Fibroblast of the aortic adventitia (primary cell): ENCODE measurements at places on chromosomes 6 and 20. TPM values are rescaled to one million over a fixed set of nuclear protein-coding genes. Genes with fewer than 3 reads are reported as not detected.

- DNase-seq: no peak
Observed at GRCh38 chr6:86856379-86856778, 80.9 kb upstream of the HTR1E start.

- no peak for DNase-seq
Observed at GRCh38 chr6:168583821-168584220, 142.8 kb downstream of the SMOC2 start.

- DNase-seq: peak; percentile 44
Observed at GRCh38 chr6:131669891-131670290, 31.3 kb downstream of the OR2A4 start.

DNA sequence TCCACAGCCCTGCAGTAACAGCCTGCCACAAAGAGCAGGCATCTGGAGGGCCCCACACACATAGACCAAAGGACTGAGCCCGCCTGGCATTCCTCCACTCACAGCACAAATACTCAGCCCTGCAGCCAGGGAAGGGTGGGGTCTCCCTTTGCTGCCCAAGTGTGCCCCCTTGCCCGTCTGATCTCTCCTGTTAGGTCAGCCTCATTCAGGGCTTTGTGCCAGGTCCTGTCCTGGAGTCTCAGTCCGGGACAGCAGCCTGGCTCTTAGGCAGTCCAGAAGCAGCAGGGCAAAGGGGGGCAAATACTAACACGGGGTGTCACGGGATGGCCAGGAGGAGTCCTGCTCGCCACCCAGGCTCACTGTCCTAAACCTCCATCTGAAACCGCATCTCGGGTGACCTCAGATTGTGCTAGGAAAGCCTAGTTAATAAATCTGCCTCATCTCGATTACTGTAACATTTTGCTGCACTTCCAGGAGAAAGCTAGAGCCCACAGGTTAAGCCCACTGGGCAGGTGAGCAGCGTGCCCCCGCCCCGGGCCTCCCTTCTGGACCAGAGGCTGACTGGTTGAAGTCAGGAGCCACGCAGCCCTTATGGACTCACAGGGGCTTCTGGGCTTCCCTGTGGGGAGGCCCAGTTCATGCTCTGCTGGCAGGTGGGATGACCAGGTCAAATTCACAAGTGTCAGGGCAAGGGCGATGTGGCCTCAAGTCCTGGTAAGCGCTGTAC, 3.2 kb upstream of the OGFR start:
- DNase-seq: no peak

- DNase-seq: no peak
Observed at GRCh38 chr6:139736325-139736906, 362.0 kb upstream of the CITED2 start.

Gene SIM1
- total RNA-seq: under 0.01 TPM in 1 of 2 replicates, not detected in the other

Gene RBBP9
- 6.4 and 34.6 TPM in 2 replicates for total RNA-seq

GRCh38 chr20:6074145-6074561, 20.3 kb upstream of the LRRN4 start:
- DNase-seq: no peak

DNA sequence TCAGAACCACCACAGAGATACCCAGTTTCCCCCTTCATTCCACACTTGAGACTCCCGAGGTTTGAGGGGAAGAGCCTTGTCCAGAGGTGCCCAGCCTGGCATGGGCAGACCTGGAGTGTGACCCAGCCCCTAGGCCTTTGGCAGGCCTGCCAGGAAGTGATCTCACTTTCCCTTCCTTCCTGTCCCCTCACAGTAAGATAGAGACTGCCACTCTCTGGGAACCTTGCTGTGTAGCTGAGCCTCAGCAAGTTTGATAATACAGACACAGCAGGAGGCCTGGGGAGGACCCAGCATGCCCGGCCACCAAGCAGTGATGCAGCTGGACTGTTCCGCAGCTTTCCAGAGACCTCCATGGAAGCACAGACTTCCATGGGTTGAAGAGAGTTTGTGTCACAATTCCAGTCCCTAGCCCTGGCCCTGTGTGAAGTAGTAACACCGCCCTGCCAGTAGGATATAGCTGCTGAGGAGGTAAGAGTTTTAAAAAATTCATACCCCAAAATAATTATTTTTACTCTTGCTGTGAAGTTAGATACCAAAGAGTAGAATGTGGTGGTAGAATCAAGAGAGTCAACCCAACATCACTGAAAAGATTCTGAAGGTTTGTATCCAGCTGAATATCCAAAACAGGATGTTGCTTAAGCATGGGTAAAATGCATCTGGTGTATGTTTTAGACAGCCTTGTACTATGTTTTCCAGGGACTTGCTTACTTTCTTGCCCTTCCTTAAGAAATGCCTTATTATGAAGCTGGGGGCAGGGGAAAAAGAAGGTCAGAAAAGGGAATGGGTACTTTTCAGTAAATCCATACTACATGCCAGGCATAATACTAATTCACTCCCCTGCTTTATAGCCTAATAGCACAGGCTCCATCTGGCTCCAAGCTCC, 16.3 kb downstream of the PKIG start:
- peak; percentile 27 for DNase-seq

DNA sequence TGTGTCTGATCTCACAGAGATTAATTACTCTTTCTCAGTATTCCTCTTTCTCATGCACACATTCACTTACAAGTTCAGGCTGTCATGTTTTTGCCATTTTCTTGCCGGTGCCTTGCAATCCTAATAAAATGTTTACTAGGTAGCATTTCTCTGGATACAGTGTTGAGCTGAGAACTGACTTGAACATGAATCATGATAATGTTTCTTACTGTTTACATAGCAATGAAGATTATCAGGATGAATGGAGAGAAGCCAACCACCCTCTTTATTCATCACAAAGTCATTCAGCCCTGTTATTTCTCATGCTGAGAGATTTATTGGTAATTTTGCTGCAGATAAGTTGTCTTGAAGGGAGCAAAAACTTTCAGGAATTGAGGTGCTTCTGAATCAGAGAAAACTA, 185.5 kb upstream of the ECI2 start:
- peak; percentile 98 for DNase-seq

DNA sequence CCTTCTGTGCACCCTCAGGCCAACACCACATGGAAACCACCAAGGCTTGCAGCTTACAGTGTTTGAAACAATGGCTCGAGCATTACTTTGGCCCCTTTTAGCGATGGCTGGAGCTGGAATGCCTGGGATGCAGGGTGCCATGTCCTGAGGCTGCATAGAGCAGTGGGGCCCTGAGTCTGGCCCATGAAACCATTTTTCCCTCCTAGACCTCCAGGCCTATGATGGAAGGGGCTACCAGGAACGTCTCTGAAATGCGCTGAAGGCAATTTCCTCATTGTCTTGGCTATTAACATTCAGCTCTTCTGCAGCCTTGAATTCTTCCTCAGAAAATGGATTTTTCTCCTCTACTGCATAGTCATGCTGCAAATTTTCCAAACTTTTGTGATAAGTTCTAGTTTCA, 29.9 kb upstream of the SERINC1 start:
- DNase-seq: no peak

DNA sequence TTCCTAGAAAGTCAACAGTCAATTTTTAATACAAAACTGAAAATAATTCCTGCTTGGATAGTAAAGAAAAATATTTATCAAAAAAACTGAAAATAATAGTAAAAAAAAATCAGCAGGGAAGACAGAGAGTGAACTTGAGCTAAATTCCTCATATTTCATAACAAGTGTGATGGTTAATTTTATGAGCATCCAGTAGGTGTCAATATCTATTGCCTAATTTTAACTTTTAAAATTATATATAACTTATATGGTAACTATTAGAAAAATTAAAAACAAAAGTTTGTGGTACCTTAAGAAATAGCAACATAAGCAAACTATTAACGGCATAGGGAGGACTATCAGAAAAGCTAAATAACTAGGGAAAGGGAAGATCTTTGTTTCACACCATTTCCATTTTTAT, 2.1 kb downstream of the EPM2A start:
- DNase-seq: no peak

DNA sequence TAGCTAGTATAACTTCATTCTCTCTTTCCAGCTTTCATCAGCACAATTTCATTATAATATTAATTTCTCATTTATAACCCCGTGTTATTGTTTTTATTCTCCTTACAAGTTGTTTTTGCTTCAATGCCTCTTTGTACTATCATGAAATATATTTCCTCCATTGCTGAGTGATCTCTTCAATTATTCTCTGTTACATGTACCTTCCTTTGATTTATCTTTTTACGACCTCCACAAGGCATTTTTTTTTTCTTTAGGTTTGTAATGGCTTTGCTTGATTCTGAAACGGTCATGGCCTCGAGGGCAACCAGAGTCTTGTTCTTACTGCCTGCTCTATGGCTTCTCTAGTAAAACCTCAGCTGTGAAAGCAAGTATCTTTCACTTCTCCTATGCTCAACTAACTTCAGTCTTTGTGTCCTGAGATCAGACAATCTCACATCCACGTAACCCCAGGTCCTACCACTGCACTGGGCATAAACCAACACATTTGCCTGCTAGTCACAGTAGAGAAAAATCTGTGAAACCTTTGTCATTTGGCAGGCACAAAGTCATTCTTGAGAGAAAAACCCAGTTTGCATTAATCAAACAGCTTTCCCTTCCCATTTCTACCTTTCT, 119.9 kb downstream of the UST start:
- DNase-seq: no peak

- DNase-seq: no peak
Observed at GRCh38 chr6:63487103-63487813, 85.0 kb upstream of the LOC128125822 start.

DNA sequence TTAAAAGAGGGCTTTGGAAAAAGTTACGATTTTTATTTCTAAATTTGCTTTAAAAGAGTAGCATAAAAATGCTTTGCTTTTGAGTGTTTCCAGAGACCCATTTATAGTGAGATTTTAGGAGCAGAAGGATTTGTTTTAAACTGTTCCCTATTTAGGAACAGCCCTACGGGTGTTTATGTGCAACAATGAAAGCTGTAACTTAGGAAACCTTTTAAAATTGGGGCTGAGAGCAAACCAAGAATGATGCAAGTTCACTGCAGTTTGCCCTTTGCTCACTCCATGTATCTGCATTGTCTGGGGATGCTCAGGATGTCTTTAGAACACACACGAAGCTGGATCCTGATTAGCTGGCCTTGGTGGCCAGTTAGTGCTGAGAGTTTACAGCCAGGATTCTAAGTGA, 40.9 kb downstream of the GHRH start:
- DNase-seq: peak; percentile 57

Gene TREML1
- total RNA-seq: not detected in 2 replicates

DNA sequence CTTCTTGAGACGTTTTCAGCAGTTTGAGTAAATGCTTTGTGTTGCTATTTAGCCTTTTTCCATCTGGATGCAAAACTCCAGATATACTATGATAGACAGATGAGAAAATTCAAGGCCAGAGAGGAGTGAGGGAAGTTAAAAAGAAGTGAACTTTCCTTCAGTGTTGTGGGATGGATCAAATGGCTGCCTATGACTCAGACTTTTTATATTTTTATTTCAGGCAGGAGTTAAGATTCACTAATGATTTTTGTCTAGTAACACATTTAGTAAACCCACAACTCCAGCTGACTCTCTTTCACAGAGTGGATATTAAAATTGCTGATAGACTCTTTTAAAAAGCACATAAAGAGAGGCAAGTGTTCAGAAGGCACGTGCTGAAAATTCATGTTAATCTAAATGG, 23.2 kb upstream of the PTCHD4 start:
- no peak for DNase-seq

Gene OLIG3
- 0.74 TPM in 1 of 2 replicates, not detected in the other for total RNA-seq

DNA sequence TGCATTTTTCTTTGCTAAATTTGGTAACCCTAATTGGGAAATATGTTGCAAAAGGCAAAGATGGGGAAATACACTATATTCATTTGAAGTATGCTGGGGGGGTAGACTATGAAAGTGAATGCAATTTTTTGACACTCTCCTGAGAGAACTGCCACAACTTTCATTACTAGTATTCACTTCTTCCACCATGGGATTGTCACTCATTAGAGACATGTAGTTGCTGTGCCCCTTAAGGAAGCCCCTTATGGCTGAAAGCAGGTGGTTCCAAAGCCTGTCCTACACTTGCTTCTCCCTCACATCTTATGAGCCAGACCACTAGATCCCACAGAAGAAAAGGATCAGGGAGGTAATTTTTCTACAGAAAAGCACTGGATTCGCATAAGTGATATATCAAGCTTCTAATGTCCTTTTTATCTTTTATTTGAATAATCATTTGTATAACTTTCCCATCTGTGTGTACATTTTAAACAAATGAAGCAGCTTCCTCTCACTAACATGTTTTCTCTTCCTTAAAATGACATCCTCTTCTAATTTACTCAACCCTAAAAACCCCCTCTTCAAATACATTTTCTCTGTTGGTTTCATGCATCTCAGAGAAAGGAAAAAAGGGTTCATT, 83.8 kb downstream of the GCLC start:
- DNase-seq: no peak

DNA sequence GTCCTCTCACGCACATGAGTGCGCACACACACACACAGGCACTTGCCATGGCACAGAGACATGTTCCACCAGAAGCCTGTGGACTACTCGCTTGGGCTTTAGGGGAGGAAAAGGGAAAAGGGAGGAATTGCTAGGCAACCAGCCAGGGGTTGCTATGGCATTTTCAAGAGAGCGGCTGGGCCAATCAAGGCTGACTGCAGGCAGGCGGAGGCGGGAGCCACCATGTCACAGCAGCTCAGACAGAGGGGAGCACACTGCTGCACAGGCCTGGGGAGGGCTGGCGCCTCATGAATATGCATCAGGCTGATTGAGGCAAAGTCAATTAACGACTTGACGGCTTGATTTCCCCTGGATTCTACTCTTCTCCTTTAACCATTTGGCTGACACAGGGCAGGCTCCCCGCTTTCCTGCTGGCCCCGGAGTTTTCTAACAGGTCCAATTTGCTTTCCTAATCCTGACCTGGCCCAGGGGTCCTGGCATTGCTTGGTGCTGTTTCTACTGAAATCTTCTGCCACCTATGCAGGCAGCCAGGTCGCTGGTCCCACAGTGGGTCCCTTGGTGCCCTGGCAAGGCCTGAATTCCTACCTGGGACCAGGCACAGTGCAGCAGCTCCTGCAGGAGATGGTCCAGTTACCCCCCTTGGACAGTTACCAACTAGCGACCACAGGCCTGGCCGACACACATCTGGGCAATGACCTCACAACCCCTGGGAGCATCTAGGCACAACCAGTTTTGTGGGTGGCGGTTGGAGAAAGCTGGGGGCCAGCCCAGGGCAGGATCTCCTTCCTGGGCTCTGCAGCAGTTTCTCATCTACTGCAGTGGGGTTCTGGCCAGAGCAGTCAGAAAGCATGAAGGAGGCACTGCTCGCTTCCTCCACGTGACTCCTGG, 52.1 kb downstream of the YTHDF1 start:
- DNase-seq: no peak

GRCh38 chr6:30829639-30830255, 54.6 kb upstream of the DDR1 start:
- DNase-seq: no peak

Gene STMN3
- total RNA-seq: 9.3 and 12.1 TPM in 2 replicates

Gene FRMD1
- not detected in 2 replicates for total RNA-seq

DNA sequence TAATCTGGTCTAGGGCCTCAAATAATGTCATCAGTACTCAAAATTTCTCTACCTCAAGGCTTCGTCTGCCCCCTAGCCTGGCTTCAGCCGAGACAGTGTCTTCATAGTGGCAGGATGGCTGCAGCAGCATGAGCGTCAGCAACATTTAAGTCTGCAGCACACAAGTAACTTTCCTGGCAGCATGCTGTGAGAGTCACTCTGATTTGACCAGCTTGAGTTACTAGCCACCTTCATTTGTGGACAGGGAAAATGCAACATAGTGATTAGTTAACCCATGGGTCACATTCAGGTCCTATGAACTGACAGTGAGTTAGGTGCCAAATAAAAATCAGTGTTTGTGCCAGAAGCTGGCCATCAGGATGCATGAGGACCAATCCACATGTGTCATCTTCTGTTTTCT, 209.9 kb upstream of the SLC35B3 start:
- DNase-seq: no peak

Gene PTPRT
- 0.72 TPM in 1 of 2 replicates, not detected in the other for total RNA-seq

Gene TSHZ2
- total RNA-seq: 6.9 and 48.9 TPM in 2 replicates

- no peak for DNase-seq
Observed at GRCh38 chr6:28368522-28368921, 18.8 kb downstream of the ZKSCAN3 start.

Gene CTNNBL1
- 23.1 and 25.4 TPM in 2 replicates for total RNA-seq
